Stimulated activated CD4-positive, alpha-beta T cell treated with anti-CD3 and anti-CD28 coated beads, Interleukin-1b, Interleukin-23, amount 100 ng/mL, for 1 hour (primary cell): ENCODE measurements at places on chromosomes 12 and 14.
A peak's percentile ranks its signal among the peaks of the same experiment; 100 is the strongest.

GRCh38 chr14:34749408-34749807 is 35.0 kb upstream of the CFL2 start:
- no peak for DNase-seq

DNA sequence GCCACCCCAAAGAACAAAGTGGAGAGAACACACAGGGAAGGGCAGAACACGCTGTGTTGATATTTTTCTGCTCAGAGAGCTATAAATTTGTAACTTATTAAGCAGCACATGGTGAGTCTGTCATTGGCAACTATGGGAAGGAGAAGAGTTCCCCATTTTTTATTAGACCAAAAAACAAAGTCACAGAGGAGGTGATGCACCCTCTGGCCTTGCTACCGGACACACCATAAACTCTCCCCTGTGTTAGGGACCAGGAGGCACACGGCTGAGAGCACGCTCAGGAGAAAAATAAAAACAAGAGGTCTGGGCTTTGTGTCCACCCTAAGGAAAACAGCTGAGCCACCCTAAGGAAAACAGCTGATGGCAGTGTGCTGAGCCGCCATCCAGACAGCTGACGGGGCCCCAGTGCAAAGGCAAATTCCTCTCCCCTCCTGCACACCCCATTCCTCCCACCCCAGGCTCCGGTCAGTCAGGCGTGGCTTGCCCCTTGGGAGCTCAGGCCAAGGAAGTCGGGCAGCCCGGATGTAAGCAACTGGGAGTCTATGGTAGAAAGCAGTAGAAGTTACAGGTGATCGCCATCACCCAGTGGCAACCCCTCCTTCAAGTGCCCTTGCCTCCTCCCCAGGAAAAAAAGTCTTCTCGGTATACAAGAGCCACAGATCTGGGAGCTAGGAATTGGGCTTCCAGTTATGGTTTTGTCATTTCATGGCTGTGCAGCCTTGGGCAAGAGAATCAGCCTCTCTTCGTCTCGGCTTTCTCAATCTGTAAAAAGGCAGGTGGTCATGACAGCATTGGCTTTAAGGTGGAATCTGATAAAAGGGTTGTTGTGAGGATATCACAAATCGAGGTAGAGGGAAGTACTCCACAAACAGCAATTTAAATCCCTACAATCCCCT is 2.4 kb downstream of the PXN start:
- DNase-seq = no peak

GRCh38 chr14:71741241-71741640 is 191.0 kb upstream of the RGS6 start:
- DNase-seq = no peak

- DNase-seq = no peak
Measured at GRCh38 chr14:98924046-98924445, 348.0 kb downstream of the BCL11B start.

GRCh38 chr12:124389138-124389724 is 94.3 kb downstream of the RFLNA start:
- DNase-seq = peak; percentile 22

GRCh38 chr14:62889364-62889763 is 155.9 kb downstream of the KCNH5 start:
- DNase-seq = no peak

- DNase-seq = no peak
Measured at GRCh38 chr14:79852950-79853744, 358.2 kb downstream of the DIO2 start.

GRCh38 chr12:2168808-2169207 is 116.0 kb downstream of the CACNA1C start:
- DNase-seq = no peak

DNA sequence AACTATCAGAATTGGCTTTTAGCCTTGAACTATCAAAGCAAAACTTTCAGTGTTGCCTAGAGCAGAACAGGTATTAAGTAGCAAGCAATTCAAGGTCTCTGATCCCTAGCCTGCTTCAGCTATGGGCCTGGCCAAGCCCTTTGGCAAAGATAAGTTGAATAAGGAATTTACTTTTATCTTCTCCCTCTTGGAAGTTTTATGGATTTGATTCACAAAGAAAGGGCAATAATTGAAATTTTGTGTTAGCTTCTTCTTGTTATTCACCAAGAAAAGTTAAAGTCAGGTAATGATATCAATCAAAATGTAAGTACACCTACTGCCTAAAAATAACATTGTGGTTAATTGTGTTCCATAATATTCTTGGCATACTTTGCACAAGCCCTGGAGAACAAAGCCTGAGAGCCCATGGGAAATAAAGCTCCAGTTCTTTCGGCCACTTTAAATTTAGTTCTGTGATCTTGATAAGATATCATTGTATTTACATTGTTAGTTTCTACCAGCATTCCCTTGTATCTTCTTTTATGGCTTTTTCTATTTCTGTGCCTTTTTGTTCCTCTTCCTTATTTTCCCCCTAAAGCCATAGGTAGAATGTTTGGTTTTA is 158.0 kb downstream of the RAD51B start:
- DNase-seq = no peak

- DNase-seq = no peak
Measured at GRCh38 chr14:28766469-28766955, at the start of gene FOXG1. Gene FOXG1 (plus strand): TSS chr14:28766787. CDS start chr14:28767280, 493 bp downstream.

GRCh38 chr12:50572760-50573159 is 68.0 kb downstream of the DIP2B start:
- DNase-seq = no peak

GRCh38 chr12:93968536-93969285 is 179.7 kb upstream of the PLXNC1 start:
- DNase-seq = no peak

GRCh38 chr12:124428136-124428791 is 133.4 kb downstream of the RFLNA start:
- no peak for DNase-seq

DNA sequence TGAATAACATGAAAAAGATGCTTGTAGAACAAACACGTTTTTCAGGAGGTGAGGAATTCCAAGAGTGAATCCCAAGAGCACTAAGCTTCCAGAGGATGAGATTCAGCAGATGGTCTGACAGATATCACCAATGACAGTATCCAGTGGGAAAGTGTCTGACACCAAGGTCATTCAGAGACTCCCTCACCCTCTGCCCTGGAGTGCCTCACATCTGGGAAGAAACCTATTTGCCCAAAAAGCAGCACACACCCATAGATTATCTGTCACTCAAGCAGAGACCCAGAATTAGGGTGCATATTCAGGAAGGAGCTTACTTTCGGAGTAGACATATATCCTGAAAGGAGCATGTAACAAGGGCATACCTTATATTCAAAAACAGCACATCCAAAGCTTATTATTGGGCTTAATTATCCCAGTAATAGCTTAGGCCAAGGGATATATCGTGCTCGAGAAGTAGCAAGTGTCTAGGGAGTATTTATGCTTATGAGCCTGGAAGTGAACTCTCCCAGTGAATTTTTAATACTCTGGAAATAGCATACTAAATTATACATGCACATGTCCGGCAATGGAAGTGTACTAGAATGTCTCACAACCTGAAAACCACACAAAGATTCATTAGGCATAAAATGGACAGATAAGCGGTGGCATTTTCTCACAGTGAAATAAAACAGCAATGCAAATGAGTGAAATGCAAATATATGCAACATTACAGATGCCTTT is 998.1 kb upstream of the TMEM132C start:
- DNase-seq = no peak

GRCh38 chr12:110677206-110677911 is 11.6 kb downstream of the HVCN1 start:
- no peak for DNase-seq

GRCh38 chr12:111287125-111287900 is 81.6 kb downstream of the PHETA1 start:
- no peak for DNase-seq

DNA sequence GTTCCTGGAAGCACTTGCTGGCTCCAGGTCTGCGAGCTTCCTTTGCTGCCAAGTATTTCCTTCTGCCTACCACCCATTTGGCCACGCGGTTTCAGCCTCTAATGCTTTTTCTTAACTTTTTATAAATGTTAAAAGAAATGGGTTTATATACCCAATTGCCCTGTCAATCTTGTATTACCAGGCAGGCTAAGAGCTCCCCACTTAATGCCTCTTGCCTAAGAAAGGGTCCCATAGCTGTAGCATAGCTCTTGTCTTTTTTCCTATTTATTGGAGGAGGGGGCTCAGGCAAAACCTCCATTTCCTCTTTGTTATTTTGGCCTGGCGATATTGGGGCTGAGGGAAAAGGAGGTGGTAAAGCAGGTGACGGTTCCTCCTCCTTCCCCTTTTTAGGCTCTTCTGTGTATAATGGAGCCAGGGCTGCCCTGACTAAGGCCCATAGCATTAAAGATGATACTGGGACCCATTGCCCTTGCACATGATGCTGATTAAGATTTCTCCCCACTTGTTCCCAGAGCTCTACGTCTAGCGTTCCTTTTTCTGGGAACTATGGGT is 21.6 kb upstream of the BLTP3B start:
- DNase-seq = no peak

- no peak for DNase-seq
Measured at GRCh38 chr12:105855361-105856047, 283.2 kb downstream of the NUAK1 start.

DNA sequence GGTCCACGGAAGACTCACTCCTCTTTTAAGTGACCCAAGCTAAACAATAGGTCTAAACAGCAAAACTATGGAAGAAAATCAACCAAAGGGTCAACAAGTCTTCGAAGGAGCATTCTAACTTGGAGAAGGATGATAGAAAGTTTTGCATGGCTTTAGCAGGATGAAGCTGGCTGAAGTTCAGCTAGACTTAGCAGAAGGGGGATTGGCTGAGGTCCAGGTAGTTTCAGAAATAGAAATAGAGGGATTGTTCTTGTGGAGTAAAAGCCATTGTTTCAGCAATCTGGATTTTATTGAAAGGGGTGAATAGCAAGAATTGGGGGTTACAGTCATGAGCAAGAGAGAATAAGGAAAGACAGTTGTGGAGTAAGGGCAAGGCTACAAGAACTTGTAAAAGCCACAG is 84.7 kb upstream of the TSPAN8 start:
- DNase-seq = no peak

DNA sequence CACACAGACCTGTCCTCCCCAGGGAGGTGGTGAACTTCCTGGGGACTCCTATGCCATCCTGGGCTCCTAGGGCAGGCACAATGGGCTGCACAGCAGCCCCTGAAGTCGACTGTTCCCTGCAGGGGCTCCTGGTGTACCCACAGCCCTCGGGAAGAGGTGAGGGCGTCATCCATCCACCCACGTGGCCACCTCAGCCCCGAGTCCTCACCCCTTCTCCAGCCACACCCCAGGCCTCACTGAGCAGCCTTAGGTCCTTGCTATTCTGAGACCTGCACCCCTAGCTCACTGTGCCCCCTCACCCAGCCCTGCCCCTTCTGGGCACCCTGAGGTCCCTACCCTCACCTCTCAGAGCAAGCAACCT is 38.9 kb downstream of the BEGAIN start:
- DNase-seq = no peak

DNA sequence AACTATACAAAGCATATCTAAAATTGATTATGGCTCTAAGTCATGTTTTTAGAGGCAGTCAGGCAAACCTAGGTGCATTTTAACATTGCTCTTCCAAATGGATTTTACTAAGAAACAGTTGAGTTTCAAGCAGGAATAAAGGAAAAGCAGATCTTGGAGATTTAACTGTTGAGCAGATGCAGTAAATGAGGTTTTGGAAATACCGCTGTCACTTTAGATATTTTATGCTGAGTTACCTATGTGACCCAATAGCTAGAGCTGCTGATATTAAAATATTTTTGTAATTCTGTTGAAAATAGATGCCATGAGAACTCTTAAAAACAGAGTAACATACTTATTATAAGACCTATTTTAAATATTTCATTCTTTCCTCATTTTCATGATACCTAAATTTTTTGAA is 181.4 kb downstream of the SYT1 start:
- no peak for DNase-seq

DNA sequence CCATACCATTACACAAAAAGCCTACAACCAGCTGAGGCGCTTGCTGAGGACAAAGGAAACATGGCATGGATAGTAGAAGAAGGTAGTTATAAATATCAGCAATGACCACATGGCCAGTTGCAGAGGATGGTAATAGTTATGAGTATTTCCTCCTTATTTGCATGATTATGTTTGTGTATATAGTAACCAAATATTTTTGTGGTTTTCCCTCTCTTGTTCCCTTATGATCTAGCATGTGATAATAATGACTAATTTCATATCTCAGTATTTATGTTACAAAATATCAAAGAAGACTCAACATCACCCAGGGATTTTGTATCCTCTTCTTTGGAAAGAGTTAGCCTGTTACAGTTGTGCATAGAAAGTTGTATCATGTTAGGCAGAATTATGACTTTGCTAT is 13.5 kb upstream of the CATSPERB start:
- DNase-seq = no peak

GRCh38 chr12:10641735-10642500 is 28.5 kb upstream of the MAGOHB start:
- DNase-seq = no peak

GRCh38 chr12:25769082-25769945 is 189.2 kb upstream of the RASSF8 start:
- no peak for DNase-seq

DNA sequence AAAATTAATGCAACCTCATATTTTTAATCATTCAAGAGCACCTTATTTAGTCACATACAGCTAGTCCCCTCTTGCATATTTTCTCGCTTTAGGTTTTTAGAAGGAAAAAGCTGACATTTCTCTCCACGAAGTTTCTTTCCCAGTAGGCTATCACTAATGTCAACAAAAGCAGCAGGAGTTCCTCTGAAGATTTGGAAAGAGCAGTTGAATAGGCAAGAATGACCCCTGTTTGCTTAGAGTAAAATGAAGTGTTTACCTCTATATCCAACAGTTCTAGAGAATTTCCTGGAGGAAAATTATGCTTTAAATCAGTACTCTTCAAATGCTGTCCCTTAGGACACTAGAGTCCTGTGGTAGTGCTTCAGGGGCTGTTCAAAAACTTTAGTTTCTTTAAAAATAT is 188.1 kb upstream of the PRKD1 start:
- no peak for DNase-seq

DNA sequence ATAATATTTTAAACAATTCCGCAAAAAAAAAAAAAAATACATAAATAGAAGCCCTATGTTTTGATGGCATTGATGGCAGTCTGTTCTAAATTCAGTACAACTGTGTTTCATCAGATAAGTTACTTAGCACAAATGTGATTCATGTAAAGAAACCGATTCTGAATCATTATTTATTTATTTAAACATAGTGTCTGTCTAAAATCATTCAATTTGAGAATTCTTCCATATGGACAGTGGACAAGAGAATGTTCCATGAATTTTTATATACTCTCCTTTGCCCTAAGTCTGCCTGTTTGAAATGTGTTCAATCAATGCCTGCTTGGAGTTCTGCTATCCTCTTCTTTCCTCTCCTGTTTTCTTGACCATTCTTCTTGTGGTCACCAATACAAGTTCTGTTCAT is 126.5 kb downstream of the PDE3A start:
- DNase-seq = no peak

DNA sequence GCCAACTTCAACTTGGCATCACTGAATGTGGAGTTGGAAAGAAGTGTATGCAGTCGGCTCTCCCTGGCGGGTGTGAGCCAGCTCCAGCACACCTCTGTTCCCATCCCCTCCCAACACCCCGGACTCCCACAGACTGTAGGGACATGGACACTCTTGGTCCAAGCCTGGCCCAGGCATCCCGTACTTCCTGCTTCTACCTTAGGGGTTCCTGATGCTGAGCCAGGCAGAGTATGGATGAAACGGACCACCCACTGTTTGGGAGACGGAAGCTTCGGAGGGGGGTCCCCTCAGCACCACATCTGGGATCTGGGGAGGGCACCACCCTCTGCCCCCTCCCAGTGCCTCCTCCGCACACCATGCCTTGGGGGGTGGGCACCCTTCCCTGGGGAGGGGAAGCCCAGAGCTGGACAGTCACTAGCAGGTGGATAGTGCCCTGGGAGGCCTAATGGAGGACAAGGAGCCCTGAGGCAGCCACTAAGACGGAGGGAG is 62.0 kb downstream of the LGMN start:
- no peak for DNase-seq

GRCh38 chr14:95953111-95953724 is 76.6 kb downstream of the TUNAR start:
- no peak for DNase-seq
